ENCODE measurements at places on chromosomes 5 and 9.

DNA sequence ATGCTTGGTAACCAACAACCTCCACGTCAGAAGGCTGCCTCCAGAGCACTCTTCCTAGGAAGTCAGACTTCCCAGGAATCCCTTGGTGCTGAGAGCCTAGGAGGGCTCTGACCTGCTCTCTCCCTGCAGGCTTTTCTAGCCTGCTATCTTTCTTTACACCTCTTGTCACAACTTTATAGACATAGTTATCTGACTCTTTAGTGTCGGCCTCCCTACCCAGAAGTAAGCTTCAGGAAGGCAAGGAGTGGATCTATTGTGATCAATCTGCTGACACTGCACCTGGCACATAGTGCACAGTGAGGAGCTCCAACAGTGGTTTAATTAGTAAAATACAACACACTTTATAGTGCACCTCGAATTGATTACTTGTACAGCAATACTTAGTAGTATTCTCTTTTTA is 2.3 kb downstream of the AFAP1L1 start:
- DNase-seq, result no peak

- no peak for DNase-seq
These were observed 35.5 kb downstream of the RFK start for GRCh38 chr9:76358628-76359280.

DNA sequence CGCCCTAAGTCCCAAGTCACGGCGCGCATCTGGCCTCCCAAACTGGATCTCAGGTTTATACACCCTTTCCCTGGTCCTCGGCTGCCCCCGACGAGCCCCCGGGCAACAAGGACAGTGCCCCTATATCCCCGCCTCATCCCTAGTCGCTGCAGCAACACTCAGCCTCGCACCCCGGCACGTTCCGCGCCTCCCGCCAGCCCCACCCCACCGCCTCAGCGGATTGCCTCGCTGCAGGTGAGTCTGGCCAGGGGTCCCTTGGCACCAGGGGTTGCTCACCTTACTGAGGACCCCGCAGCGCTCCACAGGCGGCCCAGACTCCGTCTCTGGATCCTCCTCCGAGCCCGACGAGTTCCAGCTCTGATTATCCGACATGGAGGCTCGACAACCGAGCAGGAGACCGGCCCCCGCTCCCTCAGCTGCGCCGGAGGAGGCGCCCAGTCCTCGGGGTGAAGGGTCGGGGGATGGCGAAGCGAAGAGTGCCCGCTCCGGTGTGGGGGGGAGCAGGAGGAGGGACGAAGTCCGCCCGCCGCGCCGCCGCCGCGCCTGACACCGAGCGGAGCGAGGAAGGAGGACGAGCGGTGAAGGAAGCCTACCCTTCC is 494 bp downstream of the CERT1 start:
- DNase-seq, result no peak

GRCh38 chr5:150361301-150361700 is 3.8 kb downstream of the TCOF1 start:
- DNase-seq, result no peak

DNA sequence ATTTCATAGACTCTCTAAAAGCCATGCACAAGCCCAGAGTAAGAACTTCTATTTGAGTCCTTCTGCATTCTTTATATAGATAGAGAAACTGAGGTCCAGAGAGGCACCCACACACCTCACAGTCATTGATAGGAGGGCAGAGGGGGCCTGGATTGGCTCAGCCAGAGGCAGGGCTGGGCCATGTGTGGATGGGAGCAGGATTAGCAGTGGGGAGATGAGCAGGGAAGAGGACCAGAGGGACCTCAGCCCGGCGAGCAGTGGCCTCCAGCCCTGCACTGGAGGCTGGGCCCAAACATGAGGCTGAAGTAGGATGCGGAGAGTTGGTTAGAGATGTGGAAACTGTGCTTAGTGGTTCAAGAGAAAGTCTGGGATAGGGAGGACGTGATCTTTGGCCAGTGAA is 34.0 kb downstream of the PPARGC1B start:
- DNase-seq, result no peak

- DNase-seq, result no peak
These were observed 52.1 kb upstream of the RGMB start for GRCh38 chr5:98721231-98721928.

DNA sequence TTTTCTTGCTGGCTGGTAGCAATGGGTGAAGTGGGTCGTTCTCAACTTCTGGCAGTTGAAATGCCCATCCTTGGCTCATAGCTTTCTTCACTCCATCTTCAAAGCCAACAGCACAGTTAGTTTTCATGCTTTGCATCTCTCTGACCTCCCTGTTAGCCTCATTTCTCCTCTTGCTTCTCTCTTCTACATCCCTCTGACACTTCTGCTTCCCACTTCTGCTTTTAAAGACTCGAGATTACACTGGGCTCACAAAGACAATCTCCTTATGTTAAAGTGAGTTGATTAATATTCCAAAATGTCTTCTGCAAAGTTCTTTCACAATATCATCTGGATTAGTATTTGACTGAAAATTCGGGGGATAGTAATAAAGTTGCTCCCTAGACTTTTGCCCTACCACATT is 684.8 kb upstream of the CCNG1 start:
- DNase-seq, result no peak

GRCh38 chr9:92295240-92295790 is 1.8 kb upstream of the IARS1 start:
- no peak for DNase-seq

DNA sequence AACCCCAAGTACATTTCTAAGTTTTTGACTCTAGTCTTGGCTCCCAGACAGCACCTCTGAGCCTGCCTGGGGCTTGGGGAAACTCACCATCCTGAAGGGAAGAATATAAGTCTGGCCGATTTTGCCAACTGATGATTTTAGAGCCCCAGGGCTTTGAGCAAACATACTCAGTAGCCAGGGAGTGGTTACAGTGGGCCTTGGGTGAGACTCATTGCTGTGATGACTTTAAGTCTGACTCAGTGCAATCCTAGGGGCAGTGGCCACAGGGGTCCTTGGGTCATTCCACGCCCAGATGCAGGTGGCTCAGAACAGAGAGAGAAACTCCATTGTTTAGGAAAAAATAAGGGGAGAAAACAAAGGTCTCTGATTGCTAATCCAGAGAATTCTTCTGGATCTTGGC is 312.0 kb upstream of the EDIL3 start:
- no peak for DNase-seq

- DNase-seq, result no peak
These were observed 2.3 kb upstream of the CTNND2 start for GRCh38 chr5:11906497-11906896.

- DNase-seq, result no peak
These were observed 110.6 kb downstream of the RAPGEF6 start for GRCh38 chr5:131524431-131524830.

Measured in left kidney (tissue), 8 donors.